Hematopoietic multipotent progenitor cell (in vitro differentiated cells): ENCODE measurements at places on chromosomes 5 and 9. TPM values are rescaled to one million over a fixed set of nuclear protein-coding genes. Genes with fewer than 3 reads are reported as not detected.

GRCh38 chr5:80864706-80865435, 95.3 kb upstream of the RASGRF2 start:
- DNase-seq, result no peak

- DNase-seq, result no peak
These were observed 23.9 kb downstream of the C5orf15 start for GRCh38 chr5:133944263-133945185.

GRCh38 chr9:4137234-4137633, 162.6 kb downstream of the GLIS3 start:
- DNase-seq, result no peak

SVEP1 gene
- total RNA-seq, result under 0.01 TPM

DNA sequence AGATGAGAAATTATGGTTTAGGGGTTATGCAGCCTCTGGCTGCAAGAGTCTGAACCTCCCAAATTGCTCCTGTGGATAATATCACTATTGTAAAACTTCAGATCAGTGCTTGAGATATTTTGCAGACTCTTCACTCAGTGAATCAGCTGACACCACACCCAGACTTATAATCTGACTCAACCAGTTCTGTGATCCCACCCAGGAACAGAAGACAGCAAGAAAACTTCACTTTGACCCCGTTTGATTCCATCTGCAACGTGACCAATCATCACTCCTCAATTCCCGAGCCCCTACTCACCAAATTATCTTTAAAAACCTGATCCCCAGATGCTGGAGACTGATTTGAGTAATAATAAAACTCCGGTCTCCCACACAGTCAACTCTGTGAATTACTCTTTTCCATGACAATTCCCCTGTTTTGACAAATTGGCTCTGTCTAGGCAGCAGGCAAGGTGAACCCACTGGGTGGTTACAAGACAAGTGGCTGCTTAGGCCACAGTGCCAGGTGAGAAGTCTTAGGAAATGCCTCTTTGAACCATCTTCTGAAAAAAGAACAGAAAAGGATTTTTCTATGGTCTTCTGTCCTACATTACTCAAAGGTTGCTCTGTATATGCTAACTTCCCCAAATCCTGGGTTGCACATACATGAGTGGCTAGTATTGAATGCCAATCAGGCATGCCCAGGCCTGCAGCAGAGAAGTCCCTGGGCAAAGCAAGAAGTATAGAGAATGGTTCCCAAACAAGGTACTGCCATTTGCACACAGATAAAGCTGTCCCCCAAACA, 588.0 kb downstream of the PRELID2 start:
- DNase-seq, result no peak
